AG09309 (cell line): ENCODE measurements at places on chromosomes 5 and 9.

DNA sequence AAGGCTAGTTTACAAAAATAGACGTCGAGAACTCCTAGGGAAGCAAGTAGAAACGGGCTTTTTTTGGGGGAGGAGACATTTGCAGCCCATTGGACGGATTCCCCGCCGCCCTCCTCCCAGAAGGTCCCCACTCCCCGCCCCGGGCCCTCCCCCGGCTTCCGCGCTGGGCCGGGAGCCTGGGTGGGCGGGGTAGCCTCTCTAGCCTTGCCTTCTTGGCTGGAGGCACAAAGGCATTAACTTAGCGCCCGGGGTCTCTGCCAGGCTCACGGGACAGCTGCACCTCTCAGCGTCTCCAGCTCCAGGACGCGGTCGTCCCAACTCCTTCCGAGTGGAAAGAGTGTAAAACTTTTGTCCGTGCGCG lies at the start of gene DMRTA1:
Gene DMRTA1 (plus strand): TSS at position 236 of the 361 bp plus-strand sequence. CDS start 242 bp downstream, outside the sequence.
- no peak for DNase-seq

DNA sequence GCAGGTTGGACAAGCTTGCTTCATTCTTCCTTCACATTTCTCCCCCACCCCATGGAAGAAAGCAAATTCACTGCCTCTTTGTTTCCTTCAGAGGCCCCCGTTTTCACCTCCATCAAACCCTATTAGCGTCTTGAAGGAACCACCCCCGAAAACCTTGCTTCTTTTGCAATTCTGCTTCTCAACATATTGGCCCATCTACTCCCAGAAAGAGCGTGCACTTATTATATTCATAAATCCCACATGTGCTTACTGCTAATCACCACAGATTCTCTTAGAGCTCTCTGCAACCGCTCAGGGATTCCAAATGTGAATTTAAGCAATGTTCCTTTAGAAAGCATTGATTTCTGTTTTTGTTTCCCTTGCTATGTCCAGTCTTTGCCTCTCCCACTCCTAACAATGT lies 1.1 kb downstream of the F2RL2 start:
- no peak for DNase-seq

DNA sequence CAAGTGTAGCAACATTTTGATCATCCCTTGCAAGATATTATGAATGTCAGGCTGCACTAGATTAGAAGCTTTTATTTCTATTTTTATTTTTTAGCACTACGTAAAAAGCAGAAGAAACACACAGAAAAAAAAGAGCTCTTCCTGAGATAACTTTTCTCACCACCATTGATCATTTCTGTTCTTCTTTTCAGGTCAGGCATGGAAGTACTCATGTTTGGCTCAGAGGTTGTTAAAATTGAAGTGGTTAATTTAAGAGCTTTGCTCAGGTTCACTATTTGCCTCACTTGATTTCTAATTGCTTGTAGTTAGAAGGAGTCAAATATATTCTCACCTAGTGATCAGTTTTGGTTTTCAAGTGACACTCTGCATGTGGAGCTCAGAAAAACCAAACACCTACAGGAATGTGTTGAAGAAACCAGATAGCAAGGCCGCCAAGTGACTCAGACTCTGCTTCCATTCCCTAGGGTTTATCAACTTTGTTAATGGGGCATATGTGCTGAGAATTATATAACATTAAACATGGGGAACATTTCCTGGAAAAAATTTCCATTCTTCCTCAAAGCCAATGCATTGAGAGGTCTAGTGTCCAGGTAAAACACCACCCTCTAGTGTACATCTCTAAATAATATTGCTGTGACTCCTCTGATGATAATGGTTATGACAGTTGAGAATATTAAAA lies 679.8 kb downstream of the CETN3 start:
- no peak for DNase-seq

- DNase-seq, result peak; percentile 46
Measured at GRCh38 chr9:5510360-5510931, at the start of gene PDCD1LG2. PDCD1LG2 (plus strand) TSS chr9:5510531; CDS start chr9:5522547, 12,016 bp downstream.

GRCh38 chr5:177313561-177314259 lies 2.0 kb upstream of the MXD3 start:
- DNase-seq, result no peak

DNA sequence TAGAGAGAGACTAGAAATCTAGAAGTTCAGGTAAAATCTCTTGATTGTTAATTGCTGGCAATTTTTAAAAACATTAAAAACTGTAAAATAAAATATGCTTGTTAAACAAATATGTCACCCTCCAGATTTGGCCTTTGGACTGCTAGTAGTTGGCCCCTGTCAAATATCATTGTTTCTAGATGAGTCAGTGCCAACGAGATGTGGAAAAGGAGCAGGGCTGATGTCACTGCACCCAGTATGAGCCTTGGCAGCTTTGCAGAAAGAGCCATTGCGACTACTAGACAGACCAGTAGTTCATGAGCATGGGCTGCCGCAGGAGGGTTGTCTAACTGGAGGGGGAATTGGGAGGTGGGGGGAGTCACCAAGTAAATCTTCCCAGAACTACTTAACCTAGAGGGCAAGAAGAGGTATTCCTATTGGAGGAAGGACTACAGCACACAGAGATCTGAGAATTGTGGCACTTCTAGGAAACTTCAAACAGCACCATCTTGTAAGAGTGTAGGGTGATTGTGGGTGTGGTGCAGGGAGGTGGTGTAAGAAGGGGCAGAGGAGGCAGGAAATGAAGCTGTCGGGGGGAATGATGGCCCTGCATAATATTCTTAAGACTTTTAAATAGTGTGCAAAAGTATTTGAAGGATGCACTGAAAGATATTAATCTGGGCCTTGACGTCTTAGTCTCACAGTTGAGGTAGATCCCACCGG lies 7.1 kb upstream of the DOCK2 start:
- peak; percentile 63 for DNase-seq

GRCh38 chr5:175842951-175843793 lies 28.2 kb upstream of the CPLX2 start:
- peak; percentile 46 for DNase-seq

- DNase-seq, result peak; percentile 51
Measured at GRCh38 chr5:76742583-76742982, 26.7 kb downstream of the F2R start.

DNA sequence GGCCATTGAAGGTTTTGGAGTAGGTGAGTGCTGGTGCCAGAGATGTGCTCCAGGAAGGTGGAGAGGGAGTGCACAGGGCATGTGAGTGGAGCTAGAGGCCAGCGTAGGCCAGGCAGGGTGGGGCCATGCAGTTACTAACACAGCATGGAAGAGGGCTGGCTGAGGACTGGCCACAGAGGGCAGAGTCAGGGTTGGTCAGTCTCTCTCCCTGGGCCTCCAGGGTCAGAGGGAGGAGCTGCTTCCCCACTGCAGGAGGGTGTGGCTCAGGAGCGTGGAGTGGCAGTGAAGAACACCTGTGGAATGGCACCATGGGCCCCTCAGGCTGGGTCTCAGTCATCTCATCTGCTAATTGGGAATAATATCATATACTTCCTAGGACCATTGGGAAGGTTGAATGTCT lies 167.7 kb downstream of the MACROH2A1 start:
- no peak for DNase-seq

DNA sequence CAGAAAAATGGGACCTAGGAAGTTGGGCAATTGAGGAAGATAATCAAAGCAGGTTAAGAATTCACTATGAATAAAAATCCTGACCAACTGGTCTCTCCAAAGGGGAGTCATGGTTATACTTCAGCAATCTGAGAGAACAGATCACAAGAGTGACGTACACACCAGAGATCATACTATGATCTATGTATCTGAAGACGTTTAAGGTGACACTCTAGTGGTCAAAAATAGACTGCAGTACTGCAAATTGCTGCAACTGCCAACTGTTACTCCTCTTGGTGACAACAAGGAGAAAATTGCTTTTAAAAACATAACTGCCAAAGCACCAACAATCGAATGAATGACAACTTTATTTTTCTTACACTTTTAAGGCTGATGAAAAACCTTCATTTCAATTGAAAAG lies 4.9 kb downstream of the AK6 start:
- no peak for DNase-seq

GRCh38 chr9:88258024-88258423 lies 119.7 kb upstream of the SPATA31C2 start:
- no peak for DNase-seq

GRCh38 chr9:114941376-114941775 lies 11.0 kb upstream of the TNFSF8 start:
- DNase-seq, result no peak

DNA sequence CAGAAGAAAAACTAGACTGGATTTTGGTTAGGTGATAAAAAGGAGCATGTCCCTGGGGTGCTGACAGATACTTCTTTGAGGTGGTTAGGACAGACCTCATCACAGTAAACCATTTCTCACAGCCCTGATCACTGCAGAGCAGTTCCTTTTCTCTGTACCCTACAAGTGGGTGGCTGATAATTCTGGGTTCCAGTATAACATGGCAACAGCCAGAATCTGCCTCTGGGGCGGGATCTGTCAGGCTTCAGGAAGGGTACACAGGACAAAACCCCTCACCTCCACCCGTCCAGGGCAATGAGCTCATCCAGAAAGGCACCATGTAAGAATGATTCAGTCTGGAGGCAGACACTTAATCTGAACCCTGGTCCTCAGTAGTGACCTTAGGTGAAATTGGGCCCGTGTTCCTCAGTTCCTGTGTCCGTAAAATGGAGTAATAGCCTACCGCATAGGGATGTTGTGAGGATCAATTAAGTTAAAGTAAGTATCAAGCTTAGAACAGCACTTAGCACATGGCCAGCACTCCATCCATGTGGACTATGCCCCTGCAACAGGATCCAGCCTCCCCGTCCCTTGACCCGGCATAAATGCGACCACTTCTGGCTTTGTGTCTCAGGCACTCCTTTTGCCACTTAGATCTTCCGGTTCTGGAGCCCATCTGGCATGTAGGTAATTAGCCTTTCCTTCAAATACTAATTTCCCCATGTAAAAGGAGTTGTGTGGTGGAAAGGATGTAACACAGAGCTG lies 129.2 kb downstream of the LHFPL2 start:
- no peak for DNase-seq

- peak; percentile 69 for DNase-seq
Measured at GRCh38 chr5:148740966-148741742, 85.3 kb upstream of the ADRB2 start.

DNA sequence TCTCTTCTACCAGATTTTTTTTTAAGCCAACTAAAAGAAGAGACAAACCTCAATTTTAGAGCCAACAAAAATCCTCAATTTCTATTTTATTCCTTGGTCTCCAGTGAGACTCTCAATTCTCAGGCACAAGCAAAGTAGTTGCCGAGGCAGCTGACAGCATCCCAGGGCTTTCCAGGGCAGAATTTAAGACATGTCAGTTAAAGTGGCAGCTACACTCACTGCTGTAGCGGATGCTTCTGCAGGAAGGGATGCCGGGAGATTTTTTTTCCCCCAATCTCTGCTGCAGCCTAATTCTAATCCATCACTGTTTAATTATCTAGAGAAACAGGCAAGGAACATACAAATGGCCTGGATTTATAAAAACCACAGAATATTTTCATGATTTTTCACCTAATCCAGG lies 57.0 kb downstream of the TTC39B start:
- no peak for DNase-seq

- no peak for DNase-seq
Measured at GRCh38 chr9:102237094-102237493, 498.6 kb upstream of the GRIN3A start.

DNA sequence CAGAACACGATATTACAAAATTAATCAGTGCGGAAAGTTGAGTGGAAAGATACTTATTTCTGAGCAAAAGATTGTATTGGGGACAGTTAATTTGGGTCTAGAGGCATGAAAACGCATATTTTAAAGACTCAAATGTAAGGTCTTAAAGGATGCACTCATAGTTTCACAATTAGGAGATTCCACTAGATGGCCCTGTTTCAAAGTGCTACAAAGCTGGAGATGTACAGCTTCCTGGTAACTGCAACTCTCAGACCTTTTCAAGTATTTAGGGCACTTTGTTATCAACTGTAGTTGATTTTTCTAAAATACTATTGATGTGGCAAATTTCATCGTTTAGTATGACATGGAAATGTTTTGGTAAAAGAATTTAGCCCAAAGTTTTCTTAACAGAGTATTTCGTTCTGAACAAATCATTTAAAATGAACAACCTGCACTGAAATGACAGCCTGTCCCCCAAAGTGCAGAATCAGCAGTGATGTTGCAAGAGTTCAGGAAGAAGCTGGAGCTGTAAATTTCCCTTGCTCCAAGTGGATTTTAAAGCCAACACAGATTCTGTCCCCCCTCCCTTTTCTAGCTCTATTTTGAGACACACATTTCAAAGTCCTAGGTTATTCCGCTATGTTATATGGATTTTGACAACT lies 16.2 kb upstream of the NDUFB6 start:
- no peak for DNase-seq

DNA sequence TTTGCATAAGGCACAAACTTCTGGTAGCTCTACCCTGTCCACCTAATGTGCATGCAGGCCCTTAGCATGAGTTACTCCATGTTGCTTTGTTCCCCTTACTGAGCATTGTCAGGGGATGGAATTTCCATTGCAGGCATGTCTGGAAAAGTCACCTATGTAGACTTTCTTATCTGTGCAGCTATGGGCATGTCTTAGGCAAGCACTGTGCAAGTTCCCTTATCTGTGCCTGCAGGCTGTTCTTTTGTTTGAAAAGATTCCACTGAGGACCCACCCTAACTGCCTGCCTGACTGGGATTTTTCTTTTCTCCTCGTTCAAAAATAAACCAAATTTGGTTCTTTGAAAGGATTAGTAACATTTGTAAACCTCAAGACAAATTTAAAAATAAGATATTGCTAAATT lies 587.0 kb downstream of the CDH18 start:
- no peak for DNase-seq

- DNase-seq, result no peak
Measured at GRCh38 chr5:105475401-105475800, 1912.8 kb upstream of the NUDT12 start.

GRCh38 chr9:132585954-132586829 lies 3.8 kb downstream of the BARHL1 start:
- DNase-seq, result no peak

GRCh38 chr9:115079156-115079555 lies 38.8 kb downstream of the TNC start:
- DNase-seq, result no peak

DNA sequence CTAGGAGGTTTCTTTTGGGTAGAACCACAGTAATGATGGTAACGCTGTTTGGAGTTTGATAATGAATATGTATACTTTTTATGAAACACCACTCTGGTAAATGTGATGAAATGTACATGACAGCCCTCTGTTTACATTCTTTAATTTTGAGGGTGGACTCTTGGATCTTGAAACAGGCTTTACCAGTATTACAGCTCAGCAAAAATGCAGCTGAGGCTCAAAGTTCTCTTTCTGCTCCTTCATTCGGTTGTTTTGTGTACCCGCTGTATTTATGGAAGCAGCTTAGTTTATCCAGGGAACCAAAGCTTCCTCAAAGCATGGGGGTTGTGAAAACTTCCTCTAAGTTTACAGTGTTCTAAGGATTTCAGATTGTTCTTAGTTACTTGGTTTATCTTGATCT lies 11.1 kb downstream of the GAPVD1 start:
- no peak for DNase-seq
